ENCODE measurements at places on chromosomes 12 and 14.

- no peak for DNase-seq
Observed at GRCh38 chr12:123657211-123657610, 13.7 kb upstream of the TCTN2 start.

DNA sequence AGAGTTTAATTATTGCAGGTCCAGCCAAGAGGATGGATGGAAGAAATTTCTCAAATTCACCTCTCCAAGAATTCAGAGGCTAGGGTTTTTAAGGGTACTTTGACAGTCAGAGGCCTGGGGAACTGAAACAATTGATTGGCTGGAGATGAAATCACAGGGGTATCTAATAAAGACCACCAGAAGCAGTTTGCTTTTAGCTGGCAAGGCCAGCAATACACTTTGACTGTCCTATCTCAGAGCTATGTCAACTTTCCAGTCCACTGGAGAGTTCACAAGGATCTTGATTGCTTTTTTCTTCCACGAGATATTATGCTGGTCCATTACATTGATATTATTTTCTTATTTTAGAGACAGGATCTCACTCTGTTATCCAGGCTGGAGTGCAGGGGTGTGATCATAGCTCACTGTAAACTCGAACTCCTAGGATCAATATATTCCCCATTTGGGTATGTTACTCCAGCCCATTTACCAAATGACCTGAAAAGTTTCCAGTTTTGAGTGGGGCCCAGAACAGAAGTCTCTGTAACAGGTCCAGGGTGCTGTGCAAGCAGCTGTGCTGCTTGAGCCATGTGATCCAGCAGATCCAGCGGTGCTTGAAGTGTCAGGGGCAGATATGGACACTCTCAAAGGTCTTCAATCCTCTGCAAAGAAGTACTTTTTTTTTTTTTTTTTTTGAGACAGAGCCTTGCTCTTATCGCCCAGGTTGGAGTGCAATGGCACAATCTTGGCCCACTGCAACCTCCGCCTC lies 17.2 kb upstream of the ATF7 start:
- no peak for DNase-seq

DNA sequence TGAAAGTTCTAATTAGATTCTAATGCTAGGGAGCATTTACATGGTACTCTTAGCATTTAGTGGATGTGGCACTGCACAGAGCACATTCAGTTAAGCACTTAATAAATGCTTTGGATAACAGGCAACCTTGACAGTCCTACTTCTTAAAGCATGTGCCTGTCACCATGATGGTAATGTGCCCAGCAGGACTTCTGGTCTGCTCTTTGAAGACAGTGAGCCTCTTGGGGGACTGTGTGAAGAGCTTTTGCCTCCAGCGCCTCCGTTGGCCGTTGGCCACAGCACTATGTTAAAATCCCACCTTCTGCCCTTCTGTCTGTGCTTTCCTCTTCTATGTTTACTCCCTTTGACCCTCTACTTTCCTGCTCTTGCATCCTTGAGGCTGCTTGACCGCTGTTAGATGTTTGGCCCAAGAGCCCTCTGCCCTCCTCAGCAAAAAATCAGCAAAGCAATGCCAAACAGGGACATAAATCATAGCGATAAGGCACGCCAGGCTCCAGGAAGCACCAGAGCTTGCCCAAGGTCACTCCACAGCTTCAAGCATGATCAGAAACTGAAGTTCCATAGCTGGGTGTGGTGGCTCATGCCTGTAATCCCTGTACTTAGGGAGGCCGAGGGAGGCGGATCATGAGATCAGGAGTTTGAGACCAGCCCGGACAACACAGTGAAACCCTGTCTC lies 8.3 kb downstream of the CDKL1 start:
- DNase-seq: no peak

GRCh38 chr14:69002069-69002468 lies 23.0 kb upstream of the ACTN1 start:
- DNase-seq: no peak

DNA sequence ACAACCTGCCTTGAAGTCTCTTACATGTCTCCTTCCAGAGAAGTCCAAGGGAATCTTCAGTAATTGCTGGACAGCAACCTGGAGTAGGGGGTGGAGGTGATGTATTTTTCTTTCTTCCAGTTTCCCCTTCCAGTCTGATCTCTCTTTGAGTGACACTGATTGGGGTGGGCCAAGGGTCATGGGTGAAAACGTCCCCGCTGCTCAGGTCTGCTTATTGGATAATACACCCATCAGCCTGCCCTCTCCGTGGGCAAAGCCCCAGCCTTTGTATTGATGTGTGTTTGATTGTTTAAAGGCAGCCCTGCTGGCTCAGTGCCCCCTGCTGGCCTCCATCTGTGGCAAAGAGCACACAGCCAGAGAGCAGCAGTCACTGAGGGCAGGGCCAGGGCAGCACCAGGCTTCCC lies 35.7 kb upstream of the ATP2A2 start:
- no peak for DNase-seq

GRCh38 chr12:116504438-116504837 lies 54.7 kb upstream of the MAP1LC3B2 start:
- DNase-seq: no peak

- no peak for DNase-seq
Observed at GRCh38 chr12:97595936-97596335, 133.3 kb downstream of the RMST start.

GRCh38 chr14:83085136-83085535 lies 1551.5 kb upstream of the SEL1L start:
- DNase-seq: no peak

DNA sequence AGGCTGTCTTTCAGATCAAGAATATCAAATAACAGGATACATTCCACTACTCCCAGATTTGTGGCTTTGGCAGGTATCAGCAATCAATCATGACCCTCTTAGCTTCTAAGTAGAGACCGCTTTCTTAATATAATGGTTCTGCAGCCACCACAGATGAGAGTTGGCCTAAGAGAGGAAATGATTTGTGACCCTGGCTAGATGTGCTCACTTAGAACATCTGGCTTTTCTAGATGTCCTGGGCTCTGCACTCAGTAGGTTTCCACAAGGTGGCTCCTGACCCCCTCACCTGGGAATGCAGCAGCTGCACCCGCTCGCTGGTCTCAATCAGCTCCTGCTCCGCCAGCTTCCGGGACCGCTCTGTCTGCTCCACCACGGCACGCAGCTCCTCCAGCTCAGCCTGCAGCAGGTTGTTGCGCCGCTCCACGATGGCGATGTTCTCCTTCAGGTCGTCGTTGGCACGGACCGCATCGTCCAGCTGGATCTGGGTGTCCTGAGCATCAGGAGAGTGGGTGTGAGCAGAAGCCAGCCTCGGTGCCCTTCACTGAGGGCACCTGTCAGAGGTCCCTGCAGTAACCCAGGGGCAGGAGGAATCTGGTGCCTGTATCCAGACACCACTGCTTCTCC lies 8.9 kb downstream of the CMTM5 start:
- DNase-seq: no peak

GRCh38 chr12:23694307-23694706 lies 255.2 kb downstream of the SOX5 start:
- no peak for DNase-seq

- DNase-seq: no peak
Observed at GRCh38 chr14:57038689-57039088, 228.4 kb upstream of the OTX2 start.

DNA sequence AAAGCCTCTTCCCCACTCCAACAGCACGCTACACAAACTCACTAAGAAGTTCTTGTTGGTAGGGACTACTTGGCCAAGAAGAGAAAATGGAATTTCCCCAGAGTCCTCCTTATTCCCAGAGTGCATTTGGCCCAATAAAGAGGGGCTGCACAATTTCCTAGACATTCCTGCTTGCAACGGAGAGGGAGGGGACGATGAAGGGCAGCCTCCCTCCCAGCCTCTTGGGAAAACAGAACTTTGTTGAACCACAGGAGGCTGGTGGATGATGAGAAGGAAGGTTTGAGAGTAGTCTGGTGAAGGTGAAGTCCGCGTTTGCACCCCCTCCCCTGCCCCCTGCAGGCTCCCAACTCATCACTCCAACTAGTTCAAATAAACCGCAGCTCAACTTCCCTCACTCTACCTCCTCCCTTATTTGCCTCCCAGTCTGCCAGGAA lies 19.1 kb upstream of the TBX3 start:
- DNase-seq: no peak

- no peak for DNase-seq
Observed at GRCh38 chr12:53552361-53553327, 45.4 kb upstream of the NPFF start.

- peak; percentile 61 for DNase-seq
Observed at GRCh38 chr14:101007765-101008164, 104.2 kb upstream of the RTL1 start.

DNA sequence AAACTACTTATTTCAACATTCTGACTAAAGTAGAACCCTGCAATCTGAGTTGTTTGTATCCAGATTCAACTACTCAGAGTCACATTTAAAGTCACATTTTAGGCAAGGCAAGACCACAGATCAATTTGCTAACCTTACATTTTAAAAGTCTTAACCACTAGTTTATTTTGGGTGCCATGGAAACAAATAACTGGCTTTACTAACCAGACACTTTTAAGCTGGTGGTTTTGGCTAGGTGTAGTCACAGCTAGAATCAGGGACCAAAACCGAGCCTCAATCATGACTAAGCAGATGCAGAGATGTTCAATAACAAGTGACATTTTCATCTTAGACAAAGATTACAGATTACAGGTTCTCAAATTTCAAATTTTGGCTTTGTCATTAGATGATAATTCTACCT lies 115.3 kb downstream of the PDE6H start:
- DNase-seq: no peak

- no peak for DNase-seq
Observed at GRCh38 chr12:113683574-113683973, 211.9 kb upstream of the LHX5 start.

- DNase-seq: no peak
Observed at GRCh38 chr14:58408681-58409215, 13.0 kb downstream of the TOMM20L start.

GRCh38 chr12:50055831-50056638 lies 1.4 kb upstream of the ASIC1 start:
- DNase-seq: no peak

- no peak for DNase-seq
Observed at GRCh38 chr14:95341564-95341963, 21.9 kb upstream of the CLMN start.

GRCh38 chr12:56450241-56450640 lies 1.0 kb upstream of the TIMELESS start:
- DNase-seq: no peak

GRCh38 chr12:57838594-57839302 lies 7.8 kb downstream of the CTDSP2 start:
- DNase-seq: no peak

DNA sequence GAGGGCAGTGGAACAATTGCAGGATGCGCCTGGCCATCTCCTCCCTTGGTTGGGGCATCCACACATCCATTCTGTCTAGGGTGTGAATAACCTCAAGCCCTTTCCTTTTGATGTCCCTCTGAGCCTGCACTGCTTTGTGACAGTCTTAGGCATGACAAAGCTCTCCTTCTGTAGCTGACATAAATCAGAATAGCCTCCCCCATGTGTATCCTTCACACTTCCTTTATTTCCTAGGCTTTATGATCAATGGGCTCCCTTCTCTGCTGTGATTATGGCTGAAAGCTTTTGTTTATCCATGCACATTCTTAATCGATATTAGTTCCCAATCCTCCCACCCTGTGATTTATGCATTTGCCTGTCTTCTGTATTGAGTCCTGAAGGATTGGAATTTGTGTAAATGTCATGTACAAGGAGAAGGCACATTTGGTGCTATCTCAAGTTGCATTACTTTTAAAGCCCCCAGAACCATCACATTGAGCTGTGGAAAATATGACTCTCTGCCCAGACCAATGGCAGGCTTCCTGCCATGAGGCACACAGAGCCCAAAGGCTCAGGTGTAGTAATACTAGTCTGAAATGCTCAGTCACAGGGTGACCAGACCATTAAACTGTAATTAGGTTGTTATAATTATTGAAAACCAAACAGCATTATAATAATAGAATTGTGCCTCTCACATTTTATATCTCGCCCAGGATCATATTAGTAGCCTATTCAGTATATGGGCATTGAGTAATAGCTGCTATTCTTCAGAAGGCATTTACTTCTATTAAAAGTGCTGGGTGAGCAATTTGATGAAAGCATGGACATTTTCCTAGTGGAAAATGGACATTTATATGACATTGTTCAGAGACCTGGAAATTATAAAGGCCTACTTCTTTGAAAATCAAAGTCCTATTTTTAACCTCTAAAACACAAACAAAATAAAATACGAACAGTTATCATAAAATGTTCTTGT lies 14.0 kb downstream of the EMP1 start:
- DNase-seq: no peak

- DNase-seq: peak; percentile 75
Observed at GRCh38 chr14:64082837-64083236, 211.3 kb downstream of the ESR2 start.

DNA sequence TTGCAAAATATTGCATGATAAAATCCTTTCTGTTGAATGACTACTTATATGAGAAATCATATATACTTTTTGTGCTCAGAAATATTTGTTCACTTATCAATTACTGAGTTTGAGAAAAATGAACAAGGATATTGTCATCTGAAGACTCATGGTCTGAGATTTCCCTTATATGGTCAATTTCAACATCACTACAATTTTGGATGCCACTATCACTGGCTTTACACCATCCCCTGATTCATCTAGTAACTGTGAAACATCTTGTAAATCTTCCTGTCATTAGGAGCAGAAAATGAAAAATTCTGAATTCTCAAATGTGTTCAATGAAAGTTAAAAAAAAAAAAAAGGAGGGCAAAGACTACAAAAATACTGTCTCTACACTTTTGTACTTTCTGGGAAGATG lies 21.8 kb upstream of the GXYLT1 start:
- no peak for DNase-seq

DNA sequence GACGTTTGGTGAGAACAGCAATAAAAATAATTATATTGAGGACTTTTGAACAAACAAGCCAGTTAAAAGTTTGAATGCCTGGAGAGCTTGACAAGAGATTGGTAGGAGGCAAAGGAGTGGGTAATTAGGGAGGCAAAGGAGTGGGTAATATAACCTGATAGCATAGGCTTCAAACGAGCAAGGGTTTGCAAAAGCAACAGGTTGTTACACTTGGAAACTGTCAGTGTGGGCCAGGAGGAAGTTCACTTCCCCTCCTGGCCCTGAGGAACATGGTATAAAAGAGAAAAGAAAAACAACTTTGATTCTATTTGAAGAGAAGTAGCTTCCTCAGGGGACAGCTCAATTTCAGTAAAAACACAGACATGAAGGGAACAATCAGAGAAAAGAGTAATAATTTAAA lies 121.7 kb downstream of the CCER1 start:
- no peak for DNase-seq

GRCh38 chr12:113861708-113862312 lies 104.3 kb downstream of the RBM19 start:
- DNase-seq: no peak

GRCh38 chr12:63766498-63766897 lies 13.2 kb upstream of the RXYLT1 start:
- DNase-seq: no peak

All from coronary artery (tissue), 2 donors.